ENCODE measurements at places on chromosomes 6 and 20.

GRCh38 chr6:28167068-28167467 is 25.4 kb downstream of the ZKSCAN8 start:
- DNase-seq: no peak

DNA sequence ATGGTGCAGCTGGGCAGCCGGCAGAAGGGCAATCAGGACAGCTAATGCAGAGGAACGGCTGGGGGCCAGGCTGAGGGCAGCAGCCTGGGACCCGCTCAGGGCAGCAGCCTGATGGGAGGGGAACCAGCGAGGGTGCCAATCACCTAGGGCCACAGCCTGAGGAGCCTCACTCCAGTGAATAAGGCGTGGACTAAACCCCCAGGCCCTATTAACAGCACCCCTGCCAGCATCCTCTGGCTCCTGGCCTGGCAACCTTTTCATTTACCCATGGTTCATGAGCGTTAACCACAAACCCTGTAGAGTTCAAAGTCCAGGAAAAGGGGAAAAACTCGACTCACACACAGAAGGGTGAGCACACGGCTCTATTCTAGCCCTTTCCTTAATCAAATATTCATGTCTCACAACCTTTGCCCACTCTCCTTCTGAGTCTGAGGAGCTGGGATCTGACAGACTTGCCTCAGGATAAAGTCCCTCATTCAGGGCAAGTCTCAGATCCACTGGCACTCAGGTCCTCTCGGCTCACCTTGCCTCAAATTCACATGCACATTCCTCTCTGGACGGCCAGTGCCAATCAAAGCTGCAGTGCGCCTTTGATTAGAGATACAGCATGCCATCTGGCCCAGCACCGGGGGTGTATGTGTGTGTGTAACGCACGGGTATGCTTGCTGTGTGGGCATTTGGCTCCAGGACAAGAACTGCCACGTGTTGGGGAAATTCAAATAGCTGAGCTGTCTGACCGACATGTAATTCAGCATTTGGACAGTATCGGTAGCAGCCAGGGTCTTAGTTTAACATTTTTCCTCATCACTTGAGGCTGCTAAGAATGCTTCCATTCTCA is 86.9 kb upstream of the TRAF3IP2 start:
- no peak for DNase-seq

DNA sequence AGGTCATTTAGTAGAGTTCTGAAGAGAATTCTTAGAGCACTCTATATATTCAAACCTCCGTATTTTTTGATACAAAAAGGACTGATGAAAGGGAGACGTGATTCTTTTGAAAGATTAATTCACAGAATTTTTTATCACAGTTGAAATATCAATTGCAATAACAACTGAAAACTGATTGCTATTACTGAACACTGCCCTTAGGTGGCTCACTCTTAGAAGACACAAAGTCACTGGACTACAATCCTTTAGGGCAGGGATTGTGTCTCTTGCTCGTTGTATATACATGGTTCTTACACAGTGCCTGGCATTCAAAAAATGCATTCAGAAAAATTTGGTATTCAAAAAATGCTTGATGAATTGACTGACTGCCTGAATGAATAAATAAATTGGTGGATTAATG is 17.1 kb upstream of the CALHM6 start:
- no peak for DNase-seq

DNA sequence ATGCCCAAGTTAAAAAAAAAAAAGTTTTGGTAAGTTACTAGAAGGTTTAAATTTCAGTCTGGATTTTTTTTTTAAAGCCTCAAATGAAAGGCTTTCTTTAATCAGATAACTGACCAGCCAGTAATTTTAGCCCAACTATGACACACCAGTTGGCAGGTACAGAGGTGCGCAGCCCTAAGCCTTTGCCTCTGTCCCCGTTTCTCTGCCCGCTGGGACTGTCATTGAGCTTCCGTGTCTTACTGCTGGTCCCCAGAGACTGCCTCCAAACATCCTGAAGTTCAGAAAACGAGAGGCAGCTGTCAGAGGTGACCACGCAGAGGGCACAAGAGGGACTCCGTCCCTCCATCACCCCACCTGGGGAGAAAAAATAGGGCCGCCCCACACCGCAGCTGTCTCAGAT is 118.2 kb downstream of the RPS12 start:
- no peak for DNase-seq

Data from DMS153 (cell line).